Adrenal gland (tissue), 19 donors: ENCODE measurements at places on chromosomes 5 and 9. TPM values are rescaled to one million over a fixed set of nuclear protein-coding genes. Genes with fewer than 3 reads are reported as not detected.

Gene KIF20A
- polyA plus RNA-seq = 0.32 TPM

GRCh38 chr9:15882328-15882727 is 329.5 kb downstream of the CCDC171 start:
- no peak for DNase-seq

DNA sequence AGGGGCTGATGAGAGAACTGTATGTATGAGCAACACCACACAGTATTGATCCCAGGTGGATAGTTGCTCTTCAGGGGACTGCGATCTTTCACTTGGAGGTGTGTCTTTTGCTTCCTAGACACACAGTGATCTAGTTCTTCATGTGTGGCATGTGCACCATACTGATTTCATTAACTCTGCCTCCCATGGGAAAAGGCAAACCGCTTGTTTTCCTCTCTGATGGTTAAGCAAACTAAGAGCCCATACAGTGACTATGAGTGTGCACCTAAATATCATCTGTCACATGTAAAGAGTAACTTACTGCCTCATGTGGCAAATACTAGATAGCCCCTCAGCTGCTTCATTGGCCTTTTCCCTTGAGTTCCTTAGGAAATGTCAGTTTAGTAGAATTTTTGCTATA is 147.3 kb downstream of the TLE4 start:
- no peak for DNase-seq

Gene PCDHB11
- 0.81 TPM for polyA plus RNA-seq

DNA sequence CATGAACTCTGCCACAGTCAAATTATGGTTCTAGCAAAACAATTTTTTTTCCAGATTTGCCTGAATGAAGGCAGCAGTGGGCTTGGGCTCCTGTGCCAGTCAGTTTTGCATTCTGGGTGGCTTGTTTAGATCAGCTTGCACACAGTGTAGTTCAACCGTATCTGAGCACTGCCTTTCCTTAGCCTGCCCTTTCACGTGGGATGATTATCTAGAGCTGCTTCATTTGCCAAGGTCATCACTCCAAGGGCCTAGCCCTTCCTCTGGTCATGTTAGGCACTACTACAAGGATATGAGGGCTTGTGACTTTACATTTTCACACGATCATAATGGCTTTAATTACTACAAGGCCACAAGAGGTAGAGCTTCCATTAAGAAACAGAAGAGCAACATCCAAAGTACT is 150.6 kb upstream of the EFNA5 start:
- DNase-seq = no peak

GRCh38 chr5:115544043-115544435 is 536 bp downstream of the FEM1C start:
- DNase-seq = peak; percentile 74

- no peak for DNase-seq
Observed at GRCh38 chr9:70639853-70640814, 225.7 kb upstream of the KLF9 start.

DNA sequence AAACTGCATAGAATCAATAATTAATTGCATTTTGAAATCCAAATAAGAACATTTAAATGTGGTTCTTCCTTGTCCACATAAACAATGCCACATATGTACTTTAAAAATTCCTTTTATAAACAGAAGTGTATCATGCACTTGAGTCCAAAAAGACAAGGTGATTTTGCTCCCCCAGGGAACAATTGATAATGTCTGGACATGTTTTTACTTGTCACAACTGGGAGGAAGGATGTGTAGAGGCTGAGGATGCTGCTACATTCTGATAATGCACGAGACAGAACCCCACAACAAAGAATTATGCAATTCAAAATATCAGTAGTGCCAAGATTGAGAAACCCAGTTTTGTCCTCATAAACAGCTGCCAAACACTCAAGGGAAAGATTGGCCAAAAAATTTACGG is 181.1 kb upstream of the ISL1 start:
- DNase-seq = no peak

- no peak for DNase-seq
Observed at GRCh38 chr5:82058710-82059109, 86.9 kb downstream of the ATG10 start.

DNA sequence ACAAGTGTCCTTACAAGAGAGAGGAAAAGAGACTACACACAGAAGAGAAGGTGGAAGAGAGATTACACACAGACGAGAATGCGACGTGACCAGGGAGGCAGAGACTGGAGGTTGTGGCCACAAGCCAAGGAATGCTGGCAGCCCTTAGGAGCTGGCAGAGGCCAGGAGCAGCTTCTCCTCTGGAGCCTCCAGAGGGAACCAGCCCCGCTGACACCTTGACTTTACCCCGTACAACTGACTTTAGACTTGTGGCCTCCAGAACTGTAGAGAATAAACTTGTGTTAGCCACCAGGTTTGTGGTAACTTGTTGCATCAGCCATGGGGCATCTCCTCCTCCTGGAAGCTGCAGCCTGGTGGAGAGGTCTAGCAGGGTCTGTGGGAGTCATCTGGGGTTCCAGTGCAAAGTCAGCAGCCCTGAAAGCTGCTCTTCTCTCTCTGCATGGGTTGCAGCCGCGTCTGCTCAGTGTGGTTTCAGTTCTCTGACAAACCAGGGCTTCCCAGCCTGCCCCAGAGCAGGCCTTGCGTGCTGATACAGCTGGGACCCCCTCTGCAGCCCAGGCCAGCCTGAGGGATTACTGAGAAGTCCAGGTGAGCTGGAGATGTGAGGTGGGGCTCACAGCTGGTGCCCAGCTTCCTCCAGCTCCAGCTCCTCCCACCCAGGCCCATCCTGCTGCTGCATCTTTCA is 30.8 kb upstream of the CNOT6 start:
- DNase-seq = no peak

GRCh38 chr5:118921866-118922265 is 66.5 kb downstream of the DTWD2 start:
- DNase-seq = no peak

GRCh38 chr5:20615888-20616563 is 628.0 kb upstream of the CDH18 start:
- no peak for DNase-seq

GRCh38 chr9:88180081-88180765 is 41.9 kb upstream of the SPATA31C2 start:
- DNase-seq = no peak

- DNase-seq = no peak
Observed at GRCh38 chr9:4425319-4426045, 64.8 kb upstream of the SLC1A1 start.
